ENCODE measurements at places on chromosomes 7 and 10.

GRCh38 chr7:18866359-18867036, 250.9 kb downstream of the TWIST1 start:
- DNase-seq = no peak

GRCh38 chr7:96084881-96085553, 236.9 kb downstream of the SLC25A13 start:
- DNase-seq = no peak

DNA sequence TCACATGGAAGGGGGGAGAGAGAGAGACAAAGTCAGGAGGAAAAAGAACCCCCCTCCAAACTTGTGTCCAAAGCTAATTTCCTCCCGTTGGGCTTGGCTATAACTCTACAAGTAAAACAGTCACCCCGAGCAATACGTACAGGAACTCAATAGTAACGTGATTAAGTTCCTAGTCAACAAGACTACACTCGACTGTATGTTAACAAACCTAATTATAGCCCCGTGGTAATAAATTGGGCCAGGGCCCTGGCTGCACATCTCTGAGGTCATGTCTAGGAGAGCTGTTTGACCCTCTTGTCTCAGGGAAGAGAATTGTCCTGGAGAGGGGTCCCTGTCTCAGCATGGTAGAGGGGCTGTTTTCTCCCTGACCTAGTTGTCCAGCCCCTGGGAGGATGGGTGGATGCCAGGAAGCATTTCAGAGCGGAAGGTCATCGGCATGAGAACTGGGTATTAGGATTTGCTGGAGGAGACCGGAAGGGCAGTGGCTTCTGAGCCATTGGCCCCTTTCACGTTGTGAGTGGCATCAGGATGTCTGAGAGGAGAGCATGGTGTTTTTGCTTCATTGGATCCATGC, 60.2 kb upstream of the COMTD1 start:
- DNase-seq = no peak

DNA sequence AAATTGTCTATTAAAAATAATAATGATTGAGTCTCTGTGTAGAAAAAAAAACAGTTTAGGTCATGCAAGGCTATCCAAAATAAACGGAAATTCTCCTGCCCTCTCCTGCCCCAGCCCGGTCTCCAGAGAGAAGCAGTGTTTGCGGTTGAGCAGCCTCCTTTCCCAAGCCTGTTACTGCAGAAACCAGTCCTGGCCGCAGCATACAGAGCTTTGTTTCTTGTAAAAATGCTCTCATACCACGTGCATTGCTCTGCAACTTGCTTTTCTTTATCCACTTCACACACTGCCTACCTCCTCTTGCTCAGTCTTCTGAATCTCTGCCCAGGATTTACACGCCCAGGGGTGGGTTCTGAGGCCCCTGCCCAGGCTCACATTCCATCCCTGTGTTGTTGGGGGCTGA, 34.4 kb upstream of the CUL1 start:
- no peak for DNase-seq

DNA sequence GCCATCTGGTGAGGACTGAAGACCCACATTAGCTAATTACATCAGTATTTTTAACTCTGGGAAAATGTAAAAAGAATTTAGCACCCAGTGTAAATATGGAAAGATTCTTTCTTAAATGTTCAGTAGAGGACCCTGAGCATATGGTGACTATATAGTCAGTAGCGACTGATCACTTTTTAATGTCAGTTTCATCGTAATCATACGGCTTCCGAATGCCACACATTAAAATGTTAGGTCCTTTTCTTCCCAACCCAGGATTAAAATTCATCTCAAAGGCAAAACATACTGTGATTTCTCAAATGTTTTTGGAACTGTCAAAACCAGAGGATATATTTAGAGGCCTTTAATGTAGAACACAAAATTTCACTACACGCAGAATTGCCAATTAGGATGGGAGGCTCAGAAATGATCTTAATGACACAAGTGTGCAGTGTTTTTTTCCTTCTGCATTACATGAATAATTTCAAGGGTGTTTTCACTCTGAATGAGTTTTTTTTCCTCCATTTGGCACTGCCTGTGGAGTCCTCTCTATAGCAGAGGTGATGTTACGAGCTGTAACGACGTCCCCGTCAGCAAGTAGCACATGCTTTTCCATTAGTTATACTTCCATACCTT, 382.7 kb downstream of the PAXIP1 start:
- no peak for DNase-seq
